ENCODE measurements at places on chromosomes 11 and 22.

DNA sequence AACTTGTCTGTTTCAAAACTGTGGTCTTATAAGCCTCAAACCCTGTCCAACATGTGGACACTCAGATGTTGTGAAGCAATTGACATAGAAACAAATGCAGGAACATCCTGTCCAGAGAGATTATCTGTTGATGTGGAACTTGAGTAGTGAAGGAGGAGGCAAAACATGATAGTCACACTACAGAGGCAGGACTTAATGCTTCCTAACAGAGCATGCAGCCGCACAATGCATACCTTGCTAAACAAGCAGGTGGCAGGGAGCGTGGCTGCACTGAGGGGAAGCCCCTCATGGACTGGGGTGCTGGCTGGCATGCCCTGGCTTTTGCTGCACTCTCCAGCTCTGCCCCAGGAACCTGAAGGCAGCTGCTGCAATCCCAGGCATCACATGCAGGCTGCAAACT, 5.3 kb downstream of the C22orf39 start:
- DNase-seq = no peak

DNA sequence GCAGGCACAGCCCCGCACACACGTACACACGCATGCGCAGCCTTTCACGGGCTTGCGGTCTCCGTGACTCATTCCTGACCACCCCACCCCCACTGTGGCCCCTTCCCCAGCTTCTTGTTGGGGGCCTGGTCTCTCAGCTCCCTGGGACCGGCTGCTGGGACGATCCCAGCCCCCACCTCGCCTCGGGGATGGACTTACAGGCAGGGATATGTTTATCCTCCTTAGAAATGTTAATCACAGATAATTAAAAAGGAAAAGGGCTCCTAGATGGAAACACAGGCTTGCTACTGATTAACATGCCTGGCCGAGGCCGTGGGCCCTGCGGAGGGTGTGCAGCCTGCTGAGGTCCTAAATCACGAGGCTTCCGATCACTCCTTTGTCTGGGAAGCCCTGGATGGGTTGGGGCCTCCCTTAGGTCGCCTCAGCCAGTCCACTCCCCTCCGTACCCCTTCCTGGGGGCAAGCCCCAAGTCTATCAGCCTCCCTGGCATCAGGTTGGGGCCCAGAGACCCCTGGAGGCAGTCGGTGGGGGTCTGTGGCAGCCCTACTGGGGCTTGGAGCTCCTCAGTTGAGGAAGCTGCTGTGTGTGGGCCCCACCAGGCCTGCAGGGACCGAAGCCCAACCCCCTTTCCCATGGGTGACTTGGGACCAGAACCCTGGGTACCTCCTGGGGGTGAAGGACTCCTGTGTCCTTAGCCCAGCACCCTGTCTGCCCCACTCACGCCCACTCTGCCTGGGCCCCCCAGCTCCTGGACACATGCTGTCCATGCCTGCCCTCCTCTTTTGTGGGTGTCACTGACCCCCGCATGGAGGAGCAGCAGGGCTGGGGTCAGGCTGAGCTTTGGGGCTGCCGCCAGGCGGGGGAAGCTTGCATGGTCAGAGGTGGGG, 20.6 kb downstream of the TSPAN4 start:
- no peak for DNase-seq

DNA sequence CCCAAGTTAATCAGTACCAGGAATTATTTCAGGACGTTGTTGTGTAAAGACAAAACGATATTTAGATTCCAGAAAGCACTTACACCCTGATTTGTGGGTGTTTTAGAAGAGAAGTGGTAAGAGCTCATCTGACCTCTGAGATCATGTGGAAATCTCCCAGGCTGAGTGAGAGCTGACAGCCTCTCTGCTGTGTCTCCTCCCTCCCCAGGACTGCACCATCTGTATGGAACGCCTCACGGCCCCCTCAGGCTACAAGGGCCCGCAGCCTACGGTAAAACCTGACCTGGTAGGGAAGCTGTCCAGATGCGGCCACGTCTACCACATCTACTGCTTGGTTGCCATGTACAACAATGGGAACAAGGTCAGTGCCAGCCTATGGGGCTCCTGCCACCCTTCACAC, 20.0 kb downstream of the DTX4 start:
- no peak for DNase-seq

- no peak for DNase-seq
These were observed 31.7 kb downstream of the FLRT1 start for GRCh38 chr11:64067230-64067993.

DNA sequence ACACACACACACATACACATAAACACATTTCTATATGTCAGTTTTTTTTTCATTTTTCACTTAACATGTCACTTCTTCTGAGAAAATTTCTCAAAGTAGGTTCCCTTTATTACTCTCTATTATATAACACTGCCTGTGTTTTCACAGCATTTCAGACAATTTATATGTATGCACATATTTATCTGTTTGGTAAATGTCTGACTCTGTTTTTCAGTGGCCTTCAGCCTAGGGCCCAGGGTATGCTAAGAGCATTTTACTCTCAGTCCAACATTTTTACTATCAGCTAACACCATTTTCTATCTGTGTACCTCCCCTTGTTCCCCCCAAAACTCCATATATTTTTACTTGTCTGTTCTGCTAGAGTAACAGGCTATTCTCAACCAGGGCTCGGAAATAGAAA, 92.3 kb downstream of the ANO3 start:
- DNase-seq = no peak

GRCh38 chr22:20026996-20027601, 6.2 kb downstream of the TANGO2 start:
- no peak for DNase-seq

DNA sequence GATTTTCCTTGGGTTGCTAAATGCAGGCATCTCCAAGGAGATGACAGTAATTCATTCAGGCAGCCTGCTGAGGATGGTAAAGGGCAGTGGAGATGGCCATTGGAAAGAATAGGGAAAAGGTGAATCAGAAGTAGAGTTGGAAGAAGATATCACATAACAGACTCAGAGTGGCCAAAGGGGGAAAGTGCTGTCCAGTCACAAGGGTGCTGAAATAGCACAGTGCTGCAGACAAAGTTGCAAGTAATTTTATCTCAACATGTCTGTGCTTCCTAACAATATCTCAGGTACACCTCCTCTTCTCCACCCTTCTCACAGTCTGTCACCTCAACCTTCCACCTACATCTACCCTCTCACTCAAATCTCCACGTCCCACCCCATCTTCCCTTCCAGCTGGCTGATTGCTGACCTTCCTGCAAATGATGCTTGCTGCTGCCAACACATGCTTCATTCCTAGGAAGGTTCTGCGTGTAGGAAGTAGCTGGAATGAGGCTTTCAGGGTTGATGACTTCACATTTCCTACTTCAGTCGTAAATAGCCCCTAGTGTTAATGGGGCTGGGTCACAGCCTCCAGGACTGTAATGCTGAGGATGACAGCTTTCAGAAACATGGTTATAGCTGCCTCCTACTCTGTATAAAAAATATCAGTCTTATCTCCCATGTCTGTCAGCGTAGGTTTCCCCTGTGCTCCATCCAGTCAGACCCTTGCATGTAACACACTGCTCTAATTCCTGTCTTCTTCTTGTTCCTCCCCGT, 123.9 kb downstream of the CTNND1 start:
- no peak for DNase-seq

- DNase-seq = no peak
These were observed 89.7 kb upstream of the PHOX2A start for GRCh38 chr11:72333661-72334060.

GRCh38 chr11:84870486-84870885, 756.7 kb downstream of the DLG2 start:
- DNase-seq = no peak

DNA sequence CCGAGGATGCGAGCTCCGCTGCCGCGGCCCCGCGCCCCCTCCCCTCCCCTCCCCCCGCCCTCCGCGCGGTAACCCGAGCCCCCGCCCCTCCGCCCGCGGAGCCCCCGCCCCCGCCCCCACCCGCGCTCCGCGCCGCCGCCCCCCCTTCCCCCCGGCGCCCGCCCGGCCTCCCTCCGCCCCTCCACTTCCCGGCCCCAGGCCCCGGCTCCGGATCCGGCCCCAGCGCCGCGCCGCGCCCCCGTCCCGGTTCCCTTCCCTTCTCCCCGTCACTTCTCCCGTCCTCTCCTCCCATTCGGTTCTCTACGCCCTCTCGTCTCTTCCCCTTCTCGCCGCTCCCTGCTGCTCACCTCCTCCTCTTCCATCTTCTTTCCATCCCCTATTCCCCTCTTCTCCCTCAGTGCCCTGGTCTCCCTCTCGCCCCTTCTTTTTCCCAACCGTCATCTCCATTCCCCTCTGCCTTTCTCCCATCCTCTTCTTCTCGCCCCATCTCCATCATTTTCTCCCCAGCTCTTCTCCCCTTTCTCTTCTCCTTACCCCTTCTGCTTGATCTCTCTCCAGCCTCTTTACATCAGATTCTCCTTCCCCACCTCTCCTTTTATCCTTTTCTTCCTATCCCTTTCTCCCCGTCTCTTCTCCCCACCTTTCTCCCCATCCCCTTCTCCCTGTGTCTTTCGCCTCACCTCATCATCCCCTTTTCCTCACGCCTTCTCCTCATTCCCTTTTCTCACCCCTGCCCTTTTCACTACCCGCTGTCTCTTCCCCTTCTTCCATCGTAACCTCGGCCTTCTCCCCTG, at the start of gene DCHS1:
Gene DCHS1, minus strand, starts transcription at position 20 of the 794 bp plus-strand sequence. CDS start 14,196 bp downstream, outside the sequence.
- DNase-seq = no peak

GRCh38 chr22:48365386-48365785, 1462.3 kb downstream of the BRD1 start:
- DNase-seq = no peak

GRCh38 chr22:42560781-42561180, 7.0 kb downstream of the SERHL2 start:
- no peak for DNase-seq

DNA sequence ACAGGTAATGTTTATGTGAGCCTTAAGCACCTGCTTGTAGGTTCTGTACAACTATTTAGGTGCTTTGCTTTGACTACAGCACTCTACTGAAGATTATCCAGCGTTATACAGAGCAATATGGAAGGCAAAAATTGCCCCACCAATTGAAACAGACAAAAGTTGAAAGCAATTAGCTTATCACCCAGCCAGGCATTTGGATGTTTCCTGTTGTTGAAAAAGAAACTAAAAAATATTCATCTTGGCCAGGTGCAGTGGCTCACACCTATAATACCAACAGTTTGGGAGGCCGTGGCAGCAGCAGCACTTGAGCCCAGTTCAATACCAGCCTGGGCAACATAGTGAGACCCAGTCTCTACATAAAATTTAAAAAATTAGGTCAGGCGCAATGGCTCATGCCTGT, 18.5 kb downstream of the ATL3 start:
- no peak for DNase-seq

GRCh38 chr11:42239188-42239587, 779.7 kb upstream of the LRRC4C start:
- peak; percentile 78 for DNase-seq

- DNase-seq = no peak
These were observed 23.5 kb downstream of the SPATA19 start for GRCh38 chr11:133821776-133822175.

DNA sequence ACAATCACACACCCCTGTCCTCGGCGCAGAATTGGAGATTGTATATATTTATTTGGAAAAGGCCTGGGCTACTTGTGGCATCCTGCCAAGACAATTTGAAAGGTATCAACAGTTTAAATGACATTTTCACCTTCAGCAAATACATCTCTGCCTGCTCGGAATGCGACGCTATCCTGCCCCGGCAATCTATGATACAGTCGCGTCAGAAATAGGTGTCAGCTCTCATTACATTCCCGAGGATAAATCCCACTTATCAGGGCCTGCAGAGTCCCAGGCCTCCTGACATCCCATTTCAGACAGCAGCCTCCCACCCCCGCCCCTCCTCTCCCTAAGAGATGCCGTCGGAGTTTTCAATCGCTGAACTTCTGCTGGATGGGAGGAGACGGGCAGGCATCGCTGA, 114.7 kb downstream of the BRD1 start:
- DNase-seq = no peak

DNA sequence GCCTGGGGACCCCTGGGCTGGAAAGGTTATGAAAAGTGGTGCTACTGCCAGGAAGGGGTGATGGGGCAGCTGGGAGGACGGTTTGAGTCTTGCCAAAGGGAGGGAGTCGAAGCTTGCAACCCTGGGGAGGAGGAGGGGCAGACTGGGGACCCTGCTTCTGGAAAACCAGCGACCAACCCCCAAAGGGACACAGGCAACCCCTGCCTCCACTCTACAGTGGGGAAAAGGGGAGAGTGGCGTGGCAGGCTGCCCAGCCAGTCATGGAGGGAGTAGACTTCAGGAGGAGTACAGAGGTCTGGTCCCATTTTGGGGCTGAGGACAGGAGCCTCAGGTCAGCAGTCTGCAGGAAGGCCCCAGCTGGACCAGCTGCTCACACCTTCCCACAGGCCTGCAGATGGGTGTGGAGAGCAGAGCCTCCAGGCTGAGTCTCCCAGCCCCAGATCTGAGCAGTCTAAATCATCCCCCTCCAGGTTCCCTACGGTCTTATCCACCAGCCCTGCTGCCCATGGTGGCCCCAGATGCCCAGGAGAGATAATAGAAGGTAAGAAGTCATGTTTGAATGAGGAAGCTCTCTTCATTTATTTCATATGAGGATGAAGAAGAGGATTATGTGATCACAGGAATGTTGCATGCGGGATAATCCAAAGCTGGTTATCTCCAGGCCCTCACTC, 3.3 kb downstream of the DDT start:
- no peak for DNase-seq

- DNase-seq = no peak
These were observed 1.5 kb downstream of the SLC43A1 start for GRCh38 chr11:57513911-57514537.

- DNase-seq = no peak
These were observed 2.0 kb upstream of the CABP7 start for GRCh38 chr22:29717789-29718188.

- peak; percentile 1 for DNase-seq
These were observed 47.2 kb downstream of the PIWIL3 start for GRCh38 chr22:24727218-24727851.

DNA sequence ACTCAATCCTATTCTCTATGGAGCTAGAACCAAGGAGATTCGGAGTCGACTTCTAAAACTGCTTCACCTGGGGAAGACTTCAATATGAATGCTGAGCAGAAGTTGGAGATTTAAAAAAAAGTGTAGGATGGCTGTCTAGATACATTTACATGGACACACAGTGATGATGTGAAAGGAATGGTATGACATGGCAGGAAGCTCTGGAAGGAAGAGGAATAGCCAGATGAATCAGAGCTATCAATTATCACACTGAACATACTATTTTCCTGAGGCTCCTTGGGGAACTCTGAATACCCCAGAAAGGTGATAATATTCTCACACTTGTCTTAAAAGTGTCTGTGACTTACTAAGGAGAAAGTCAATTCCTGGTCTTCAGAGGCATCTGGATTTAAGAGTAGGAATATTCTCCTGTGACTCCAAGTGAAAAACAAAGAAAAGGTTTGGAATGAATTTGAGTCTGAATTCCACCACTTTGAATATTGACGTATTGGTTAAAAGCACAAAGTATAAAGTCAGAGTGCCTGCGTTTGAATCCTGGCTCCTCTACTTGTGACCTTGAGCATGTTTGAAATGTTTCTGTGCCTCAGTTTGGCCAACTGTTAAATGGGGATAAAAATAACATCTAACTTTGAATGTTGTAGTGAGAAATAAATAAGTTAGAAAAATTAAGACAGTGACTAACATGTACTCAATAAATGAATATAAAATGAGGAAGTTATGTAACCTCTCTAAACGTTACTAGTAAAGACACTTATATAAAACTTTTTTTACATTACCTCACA, 1.3 kb downstream of the OR52D1 start:
- DNase-seq = peak; percentile 12

GRCh38 chr11:75836417-75836816, 21.4 kb downstream of the UVRAG start:
- DNase-seq = no peak

GRCh38 chr11:1748636-1749394, 1.6 kb downstream of the IFITM10 start:
- no peak for DNase-seq

- DNase-seq = no peak
These were observed 279.4 kb downstream of the NTM start for GRCh38 chr11:131649856-131650255.

GRCh38 chr11:102864724-102865123, 10.1 kb downstream of the MMP12 start:
- DNase-seq = no peak
